Stimulated activated CD4-positive, alpha-beta T cell treated with anti-CD3 and anti-CD28 coated beads, Interleukin-4, amount 100 ng/mL, for 1 hour (primary cell): ENCODE measurements at places on chromosomes 6 and 20.

- DNase-seq = no peak
Observed at GRCh38 chr6:119446609-119447008, 97.0 kb upstream of the MAN1A1 start.

DNA sequence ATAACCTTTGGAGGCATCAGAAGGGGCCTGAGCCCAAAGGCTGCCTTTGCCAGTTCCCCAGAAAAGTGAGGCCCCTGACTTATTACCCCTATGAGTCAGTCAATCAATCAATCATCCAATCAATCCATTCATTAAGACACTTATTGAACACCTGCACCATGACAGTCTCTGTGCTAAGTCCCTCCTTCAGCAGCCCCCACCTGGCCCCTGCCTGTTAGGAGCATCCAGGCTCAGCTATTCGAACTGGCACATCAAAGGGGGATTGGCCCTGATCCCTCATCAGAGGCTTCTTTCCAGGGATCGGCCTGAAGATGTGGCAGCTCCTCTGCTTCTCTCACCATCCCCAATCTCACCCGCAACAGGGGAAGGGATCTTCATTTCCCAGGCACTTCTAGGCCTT lies 27.7 kb upstream of the VEGFA start:
- DNase-seq = no peak

DNA sequence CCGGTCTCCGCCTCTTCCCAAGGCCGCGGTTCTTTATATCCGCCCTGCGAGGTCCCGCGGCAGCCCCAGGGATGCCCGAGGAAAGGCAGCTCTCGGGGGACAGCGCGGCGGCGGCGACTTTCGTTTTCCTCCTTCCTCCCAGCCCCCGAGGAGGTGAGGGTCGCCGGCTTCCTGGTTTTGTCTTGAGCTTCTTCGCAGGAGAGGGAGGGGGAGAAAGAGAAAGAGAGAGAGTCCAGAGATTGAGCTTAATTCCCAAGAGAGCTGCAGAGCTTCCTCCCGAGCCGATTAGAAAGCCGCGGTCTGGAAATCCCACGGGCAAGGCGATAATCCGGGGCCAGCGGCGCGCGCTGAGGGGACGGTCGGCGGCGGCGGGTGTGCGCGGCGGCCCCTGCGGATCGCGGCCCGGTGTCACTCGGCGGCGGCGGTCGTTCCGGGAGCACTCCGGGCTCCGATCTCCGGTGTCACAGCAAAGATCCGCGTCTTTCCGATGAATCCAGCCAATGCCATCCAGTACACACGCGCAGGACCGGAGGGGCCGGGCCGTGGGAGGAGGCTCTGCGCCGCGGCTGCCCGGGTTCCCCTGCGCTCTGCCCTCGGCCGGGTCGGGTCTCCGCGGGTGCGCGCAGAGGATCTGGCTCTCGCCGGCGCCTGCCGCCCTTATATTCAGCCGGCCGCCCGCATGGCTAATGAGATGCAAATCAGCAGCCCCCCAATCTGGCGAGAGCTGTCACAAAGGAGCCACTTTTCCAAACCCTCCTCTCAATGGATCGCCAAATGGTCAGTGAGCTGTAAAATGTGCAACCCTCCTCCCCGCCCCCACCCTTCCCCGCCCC lies at the start of gene DLL1:
Gene DLL1 (minus strand): TSS at position 783 of the 833 bp plus-strand sequence. CDS start 939 bp downstream, outside the sequence.
- DNase-seq = peak; percentile 40

- DNase-seq = peak; percentile 26
Observed at GRCh38 chr20:34190679-34191090, 50.5 kb upstream of the ASIP start.

GRCh38 chr20:33947709-33948295 lies 45.9 kb upstream of the RALY start:
- DNase-seq = peak; percentile 14

DNA sequence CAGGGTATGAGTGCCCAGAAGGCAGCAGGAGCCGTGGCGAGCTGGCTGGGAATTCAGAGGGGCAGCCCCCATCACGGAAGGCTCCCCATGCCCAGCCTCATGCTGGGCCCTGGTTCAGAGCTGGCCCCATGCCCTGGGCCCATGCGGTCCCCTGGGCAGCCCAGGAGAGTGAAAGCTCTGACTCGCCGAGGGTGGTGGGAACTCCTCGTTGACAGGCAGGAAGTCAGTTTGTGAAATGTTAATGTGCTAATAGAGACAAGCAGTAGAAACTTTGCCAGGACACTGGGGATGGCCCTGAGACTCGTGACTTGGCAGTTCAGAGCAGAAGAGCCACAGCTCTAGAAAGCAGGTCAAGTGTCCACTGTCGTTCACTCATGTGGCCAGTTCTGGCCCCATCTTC lies 353.0 kb downstream of the TAF4 start:
- DNase-seq = no peak

GRCh38 chr20:34251619-34252018 lies 10.4 kb downstream of the ASIP start:
- no peak for DNase-seq

DNA sequence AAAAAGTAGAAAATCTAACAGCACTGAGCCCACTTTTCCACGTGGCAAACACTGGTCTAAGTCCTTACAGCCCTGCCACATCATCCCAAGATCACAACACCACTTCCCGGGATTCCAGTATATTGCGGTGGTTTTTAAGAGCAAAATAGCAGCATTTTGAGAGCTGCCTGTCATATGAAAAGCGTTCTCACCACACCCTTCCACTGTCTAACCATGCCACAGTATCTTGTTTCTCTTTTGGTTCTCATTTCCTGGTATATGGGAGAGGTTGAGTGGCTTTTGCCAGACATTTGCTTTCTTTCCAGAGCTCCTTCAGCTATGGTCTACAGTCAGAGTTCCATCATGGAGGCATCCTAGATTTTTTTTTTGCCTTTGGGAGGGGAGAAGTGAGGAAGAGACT lies 243.0 kb downstream of the TSHZ2 start:
- DNase-seq = no peak

GRCh38 chr6:107114926-107115694 lies at the start of gene BEND3:
TSS of gene BEND3 (minus strand) at chr6:107115515. CDS start at chr6:107099285, 16,230 bp downstream.
- DNase-seq = peak; percentile 49

DNA sequence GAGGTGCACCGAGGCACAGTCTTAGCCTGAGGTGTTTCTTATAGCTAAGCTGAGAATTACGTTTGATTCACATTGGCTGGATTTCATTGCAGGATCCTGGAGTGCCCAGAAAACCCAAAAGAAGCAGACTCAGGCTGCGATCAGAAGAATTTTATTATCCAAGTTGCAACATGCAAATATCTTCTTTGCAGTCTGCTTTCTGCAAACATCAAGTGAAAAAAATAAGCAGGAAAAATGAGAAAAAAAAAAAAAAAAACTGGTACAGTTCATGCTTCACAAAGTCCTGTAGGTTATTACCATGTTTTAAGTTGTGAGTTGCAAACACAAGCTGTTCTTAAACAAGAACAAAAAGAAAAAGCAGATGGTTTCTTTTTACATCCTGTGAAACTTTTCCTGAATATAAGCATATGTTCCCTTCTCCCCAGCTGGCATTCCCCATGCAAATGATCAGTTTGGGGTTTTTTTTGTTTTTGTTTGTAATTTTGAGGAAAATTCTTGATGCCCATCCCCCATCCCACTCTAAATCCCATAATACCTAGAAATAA lies 349.0 kb downstream of the CBLN4 start:
- no peak for DNase-seq

DNA sequence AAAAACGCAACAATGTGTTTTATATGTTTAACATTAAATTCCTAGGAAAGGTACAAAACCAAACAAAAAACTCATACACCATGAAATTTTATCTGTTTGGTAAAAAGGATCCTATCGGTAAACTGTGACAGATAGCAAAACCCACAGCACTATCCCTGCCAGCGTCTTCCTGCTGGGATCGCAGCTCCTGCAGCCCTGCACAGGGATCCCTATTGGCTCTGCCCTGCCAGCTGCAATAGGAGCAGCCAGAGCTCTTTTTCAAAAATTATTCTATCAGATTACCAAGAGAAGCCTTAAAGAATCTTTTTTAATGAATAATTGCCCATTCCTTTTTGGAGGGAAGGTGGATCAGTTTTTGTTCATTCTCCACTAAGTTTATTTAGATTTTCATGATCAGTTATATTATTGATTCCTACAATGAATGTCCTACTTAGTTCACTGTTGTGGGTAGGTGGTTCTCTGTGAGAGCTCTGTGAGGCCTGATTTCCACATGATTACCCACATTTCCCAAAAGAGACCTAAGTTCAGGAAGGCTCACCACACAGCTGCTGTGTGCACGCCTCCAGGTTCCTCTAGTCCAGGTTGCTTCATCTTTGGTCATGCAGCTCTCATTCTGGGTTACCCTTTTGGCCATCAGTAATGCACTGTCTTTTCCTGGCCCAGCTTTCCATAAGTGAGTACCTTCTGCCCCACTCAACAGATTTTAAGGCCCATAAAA lies 293.8 kb downstream of the FRK start:
- DNase-seq = no peak

DNA sequence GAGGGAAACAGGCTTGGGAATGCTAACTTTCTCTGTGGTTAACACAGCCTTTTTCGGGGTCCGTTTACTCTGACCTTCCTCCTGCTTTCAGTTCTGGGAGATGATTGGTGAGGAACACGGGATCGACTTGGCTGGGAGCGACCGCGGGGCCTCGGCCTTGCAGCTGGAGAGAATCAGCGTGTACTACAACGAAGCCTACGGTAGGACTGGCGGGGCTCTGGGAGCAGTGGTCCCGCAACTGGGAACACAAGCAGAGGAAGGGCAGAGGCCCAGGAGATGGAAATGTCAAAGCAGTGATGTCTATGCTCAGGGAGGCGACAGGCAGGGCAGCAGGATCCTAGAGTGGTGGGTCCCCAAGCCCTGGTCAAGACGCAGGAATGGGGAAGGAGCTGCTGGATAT lies 3.5 kb downstream of the TUBB1 start:
- no peak for DNase-seq

- no peak for DNase-seq
Observed at GRCh38 chr6:145045582-145045981, 689.7 kb downstream of the EPM2A start.

DNA sequence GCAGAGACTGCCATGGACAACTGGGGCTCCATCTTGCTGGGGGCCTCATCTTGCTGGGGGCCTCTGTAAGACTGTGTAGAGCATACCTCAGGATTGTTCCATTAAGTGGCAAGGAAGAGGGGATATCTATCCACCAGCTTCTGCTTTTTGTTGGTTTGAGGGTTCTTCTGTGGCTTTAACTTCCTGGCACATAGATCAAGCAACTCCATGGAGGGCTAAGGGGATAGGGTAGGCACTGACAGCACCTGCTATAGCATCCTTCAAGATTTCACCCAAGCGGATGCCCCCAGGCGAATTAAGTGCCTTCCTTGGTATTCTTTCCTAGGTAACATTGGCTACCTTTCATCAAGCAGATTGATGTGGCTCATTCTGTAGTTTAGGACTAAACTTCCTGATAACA lies 3.8 kb upstream of the LRRN4 start:
- no peak for DNase-seq

DNA sequence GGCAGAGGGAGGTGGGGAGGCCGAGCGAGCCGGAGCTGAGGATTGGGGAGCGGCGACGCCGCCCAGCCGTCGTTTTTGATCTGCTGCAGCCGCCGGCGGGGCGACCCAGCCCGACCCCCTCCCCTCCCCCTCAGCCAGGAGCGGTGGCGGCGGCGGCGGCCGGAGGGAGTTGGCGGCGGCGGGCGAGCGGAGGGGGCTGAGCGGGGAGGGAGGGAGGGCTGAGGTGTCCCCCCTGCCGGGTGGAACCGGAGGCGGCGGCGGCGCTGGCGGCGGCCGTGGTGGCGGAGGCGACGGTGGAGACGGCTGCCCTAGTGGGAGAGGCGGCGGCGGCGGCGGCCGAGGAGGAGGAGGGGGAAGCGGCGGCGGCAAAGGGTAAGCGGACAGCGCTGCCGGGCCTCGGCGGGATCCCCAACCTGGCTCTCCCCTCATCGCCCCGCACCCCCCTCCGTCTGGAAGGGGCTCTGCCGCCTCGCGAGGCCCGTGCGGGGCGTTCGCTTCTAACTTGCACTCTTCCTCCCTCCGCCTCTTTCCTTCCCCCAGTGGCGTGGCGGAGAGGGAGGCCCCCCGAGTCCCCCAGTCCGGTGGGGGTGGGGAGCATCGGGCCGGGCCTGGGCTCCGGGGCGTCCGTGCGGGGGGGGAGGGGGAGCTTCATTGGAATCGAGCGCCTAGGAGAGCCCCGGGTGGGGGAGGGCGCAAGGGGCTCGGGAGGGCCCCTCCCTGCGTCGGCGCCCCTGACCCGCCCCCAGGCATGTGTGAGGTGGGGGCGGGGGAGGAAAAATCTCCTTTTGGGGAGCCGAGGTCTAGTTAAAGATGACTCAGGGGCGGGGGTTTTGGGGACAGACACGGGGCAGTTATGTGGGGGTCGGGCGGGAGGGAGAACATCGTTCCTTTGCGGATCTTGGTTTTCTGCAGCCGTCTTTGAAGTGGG lies at the start of gene TAB2:
Gene TAB2 (plus strand): TSS at position 69 of the 928 bp plus-strand sequence. CDS start 52,286 bp downstream, outside the sequence.
- peak; percentile 87 for DNase-seq

DNA sequence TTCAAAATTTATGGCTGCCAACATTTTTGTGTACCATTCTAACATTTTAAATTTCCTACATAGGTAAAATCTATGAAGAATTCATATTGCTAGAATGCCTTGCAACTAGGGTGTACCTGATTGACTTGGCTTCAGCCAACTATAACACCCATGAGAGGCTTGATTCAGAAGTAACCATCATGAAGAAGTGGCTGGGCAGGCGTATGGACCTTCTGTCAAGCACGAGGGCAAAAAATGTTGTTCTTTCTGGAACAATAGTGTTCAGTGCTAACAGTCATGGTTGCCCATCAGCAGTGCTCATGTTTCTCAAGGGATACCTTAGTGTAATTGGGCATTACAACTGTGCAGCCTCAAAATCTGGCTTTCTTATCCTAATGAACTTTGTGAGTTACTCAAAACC lies 42.9 kb downstream of the ID4 start:
- DNase-seq = no peak

DNA sequence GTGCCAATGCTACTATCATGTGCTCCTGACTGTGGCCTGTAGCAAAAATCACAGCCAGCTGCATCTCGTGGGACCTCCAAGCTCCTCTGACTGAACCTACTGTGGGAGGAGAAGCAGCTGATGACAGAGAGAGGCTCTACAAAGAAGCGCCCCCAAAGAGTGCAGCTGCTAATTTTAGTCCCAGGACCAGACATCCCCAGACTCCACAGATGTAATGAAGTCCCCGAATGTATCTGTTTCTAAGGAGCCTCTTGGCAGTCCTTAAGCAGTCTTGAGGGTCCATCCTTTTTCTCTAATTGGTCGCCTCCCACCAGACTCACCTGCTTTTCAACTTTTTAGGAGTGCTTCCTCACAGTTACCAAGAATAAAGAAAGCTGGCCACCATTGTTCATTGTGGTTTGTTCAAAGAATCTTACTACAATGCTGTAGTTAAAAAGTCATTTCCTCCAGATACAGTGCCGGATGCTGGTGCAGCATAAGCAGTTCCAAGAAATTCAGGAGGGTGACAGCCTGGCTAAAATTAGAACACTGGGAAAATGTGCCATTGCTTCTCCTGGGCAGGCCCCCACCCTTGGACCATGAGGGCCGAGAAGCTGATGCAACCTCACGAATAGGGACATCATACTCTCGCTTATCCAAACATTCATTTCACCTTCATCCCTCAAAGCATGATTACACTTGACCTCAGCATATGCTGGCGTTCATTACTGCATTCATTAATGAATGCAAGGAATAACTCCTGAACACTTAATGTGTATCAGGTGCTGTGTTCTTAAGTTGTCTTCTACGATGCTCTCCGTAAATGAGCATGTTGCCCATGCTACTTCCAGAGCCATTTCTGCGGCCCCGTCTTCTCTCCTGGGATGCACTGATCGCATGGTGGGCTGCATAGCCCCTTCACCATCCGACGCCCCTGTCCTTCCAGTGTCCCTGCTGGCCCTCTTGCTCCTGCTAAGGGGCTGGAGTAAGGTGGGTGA lies 66.4 kb downstream of the LY86 start:
- DNase-seq = peak; percentile 25

- DNase-seq = no peak
Observed at GRCh38 chr6:147782302-147782701, 273.8 kb downstream of the SAMD5 start.
